Stimulated activated CD8-positive, alpha-beta memory T cell treated with anti-CD3 and anti-CD28 coated beads, Interleukin-2, amount 100 ng/mL, for 48 hours (primary cell): ENCODE measurements at places on chromosomes 6 and 20.
A peak's percentile ranks its signal among the peaks of the same experiment; 100 is the strongest.

GRCh38 chr20:36779656-36780025, 6.1 kb upstream of the DSN1 start:
- no peak for DNase-seq

DNA sequence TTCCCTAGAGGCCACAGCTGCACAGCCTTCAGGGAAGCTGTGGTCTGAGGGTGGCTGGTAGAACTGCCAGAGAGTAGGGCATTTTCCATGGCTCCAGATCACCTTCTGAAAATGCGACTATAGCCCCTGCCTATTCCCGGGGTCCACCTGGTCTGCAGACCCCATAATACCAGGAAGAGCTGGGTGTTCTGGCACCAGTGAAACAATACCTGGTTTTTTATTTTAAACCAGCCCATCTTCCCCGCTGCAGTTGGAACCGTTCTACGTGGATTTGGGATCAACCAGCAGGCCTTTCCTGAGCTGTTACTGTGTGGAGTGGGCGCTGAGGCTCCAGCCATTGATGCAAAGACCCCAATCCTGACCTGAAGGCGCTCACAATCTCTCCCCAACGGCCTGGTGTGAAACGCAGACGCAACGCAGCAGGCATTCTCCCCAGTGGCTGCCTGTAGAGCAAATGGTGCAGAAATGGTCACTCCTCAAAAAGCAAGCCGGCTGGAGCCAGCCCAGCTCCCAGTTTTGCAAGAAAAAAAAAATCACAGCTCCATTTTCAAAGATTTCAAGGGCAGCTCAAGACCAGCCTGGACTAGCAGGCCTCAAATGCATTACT, 11.3 kb downstream of the NPEPL1 start:
- no peak for DNase-seq

DNA sequence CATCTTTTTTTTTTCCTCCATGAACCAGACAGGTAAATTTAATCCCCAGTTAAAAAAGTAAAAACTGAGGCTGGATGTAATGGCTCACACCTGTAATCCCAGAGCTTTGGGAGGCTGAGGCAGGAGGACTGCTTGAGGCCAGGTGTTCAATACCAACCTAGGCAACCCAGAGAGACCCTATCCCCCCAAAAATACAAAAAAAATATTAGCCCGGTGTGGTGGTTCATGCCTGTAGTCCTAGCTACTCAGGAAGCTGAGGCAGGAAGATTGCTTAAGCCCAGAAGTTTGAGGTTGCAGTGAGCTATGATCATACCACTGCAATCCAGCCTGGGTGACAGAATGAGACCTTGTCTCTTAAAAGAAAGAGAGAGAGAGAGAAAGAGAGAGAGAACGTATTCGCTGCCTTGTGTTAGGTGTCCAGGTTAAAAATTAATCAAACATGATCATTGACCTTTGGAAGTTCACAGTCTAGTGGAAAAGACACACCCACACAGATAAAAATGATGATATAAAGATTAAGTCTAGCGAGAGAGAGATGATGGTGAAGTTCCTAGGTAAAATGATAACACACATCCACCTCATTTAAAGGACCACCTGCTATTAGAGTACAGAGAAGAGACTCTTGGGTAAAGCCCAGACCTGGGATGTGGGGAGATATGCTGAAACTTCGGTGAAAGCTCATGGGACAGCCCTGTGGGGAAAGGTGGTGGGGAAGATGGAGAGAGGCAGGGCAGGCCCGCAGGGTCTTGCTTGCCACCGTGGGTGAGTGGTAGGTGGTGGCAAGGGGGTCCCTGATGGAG, 4.8 kb upstream of the NHSL1 start:
- no peak for DNase-seq

DNA sequence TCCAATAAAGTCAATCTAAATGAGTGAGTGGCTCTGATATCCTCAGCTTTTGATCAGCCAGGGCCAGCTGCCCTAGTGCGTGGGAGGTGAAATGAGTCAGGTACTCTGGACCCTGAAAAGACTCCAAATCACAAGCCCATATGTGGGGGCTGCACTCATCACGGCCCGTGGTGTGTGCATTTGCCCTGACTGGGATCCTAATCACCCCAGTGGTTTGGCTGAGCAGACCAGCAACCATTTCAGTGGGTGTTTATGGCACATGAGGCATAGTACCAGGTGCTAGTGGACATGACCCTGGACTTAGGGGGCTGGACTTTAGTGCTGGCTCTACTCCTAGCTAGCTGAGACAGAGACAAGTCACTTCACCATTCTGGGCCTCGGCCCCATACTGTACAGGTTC, 39.4 kb downstream of the SCML4 start:
- peak; percentile 27 for DNase-seq

- DNase-seq: no peak
Measured at GRCh38 chr6:90179190-90180169, 117.2 kb downstream of the BACH2 start.

DNA sequence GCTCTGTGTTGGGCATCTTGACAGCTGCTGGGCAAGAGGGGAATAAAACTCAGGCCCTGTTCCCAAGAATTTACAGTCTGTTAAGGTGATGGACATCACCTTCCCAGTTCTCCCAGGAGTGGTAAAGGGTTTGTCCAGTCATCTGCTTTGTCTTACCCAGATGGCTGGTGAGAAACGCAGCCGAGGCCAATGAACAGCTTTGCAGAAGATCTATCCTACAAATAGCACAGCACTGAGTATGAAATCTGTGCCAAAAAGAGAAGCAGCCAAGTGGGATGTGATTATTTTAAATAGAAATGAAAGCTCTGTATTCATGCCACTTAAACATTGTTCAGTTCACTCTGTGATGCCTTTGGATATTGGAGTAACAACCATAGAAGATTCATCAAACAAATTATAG, 132.7 kb upstream of the SLC22A16 start:
- no peak for DNase-seq

DNA sequence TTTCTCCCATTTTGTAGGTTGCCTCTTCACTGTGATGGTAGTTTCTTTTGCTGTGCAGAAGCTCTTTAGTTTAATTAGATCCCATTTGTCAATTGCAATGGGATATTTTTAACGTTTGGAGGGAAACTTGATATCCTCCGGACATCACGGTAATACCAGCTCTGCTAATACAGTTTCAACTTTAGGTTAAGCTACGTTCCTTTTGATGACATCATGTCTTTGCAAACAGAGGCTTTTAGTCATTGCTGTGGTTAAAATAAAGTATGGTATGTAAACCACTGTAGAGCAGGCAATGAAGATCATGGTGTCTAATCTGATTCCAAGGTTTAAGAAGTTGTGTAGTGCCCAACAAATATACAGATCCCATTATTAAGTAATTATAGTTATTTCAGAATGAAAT, 168.0 kb upstream of the CHD6 start:
- no peak for DNase-seq

DNA sequence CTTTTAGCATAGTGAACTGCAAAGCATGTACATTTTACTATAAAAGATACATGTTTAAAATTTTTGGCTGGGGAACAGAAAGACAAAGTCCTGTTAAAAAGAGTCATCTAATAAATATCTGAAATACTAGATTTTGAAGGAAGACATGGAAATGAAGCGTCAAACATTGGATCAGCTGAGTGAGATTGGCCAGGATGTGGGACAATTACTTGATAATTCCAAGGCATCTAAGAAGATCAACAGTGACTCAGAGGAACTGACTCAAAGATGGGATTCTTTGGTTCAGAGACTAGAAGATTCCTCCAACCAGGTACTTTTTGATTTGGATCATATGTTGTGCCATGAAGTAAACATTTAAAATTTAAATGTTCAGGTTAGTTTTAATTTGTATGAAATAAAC, 162.3 kb downstream of the UTRN start:
- no peak for DNase-seq

- DNase-seq: no peak
Measured at GRCh38 chr6:32700391-32701040, 34.1 kb upstream of the HLA-DQB1 start.

DNA sequence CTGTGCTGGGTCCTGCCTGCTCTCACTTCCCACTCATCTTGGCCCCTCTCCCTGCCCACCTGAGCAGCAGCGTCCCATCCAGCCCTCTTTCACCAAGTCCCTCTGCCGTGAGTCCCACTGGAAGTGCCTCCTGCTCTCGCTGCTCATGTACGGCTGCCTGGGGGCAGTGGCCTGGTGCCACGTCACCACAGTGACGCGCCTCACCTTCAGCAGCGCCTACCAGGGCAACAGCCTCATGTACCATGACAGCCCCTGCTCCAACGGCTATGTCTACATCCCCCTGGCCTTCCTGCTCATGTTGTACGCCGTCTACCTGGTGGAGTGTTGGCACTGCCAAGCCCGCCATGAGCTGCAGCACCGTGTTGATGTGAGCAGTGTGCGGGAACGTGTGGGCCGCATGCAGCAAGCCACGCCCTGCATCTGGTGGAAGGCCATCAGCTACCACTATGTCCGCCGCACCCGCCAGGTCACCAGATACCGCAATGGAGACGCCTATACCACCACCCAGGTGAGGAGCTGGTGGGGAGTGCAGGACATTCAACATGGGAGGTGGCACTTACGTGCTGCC, 2.8 kb downstream of the TMEM151B start:
- DNase-seq: no peak

DNA sequence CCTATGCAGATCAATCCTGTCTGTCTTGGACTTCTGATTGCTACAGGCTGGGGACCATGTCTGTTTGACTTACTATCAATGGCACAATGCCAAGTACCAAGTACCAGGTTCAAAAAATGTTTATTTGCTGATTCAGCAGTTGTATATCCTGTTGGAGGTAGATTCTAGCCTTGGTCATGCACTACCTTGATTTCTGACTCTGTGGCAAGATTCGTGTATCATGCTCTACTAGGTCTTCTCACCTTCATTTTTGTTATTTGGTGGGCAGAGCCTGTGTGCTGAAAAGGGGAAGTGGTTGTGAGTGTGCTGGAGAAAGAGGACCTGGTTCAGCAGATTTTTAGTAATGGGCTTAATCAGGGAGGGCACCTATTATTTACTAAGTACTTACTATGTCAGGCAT, 192.4 kb upstream of the MYLIP start:
- DNase-seq: no peak

GRCh38 chr6:130115036-130115435, 96.7 kb downstream of the L3MBTL3 start:
- no peak for DNase-seq

- DNase-seq: no peak
Measured at GRCh38 chr6:123629258-123629941, 7.3 kb downstream of the TRDN start.
